ENCODE measurements at places on chromosomes 3 and 15. TPM values are rescaled to one million over a fixed set of nuclear protein-coding genes. Genes with fewer than 3 reads are reported as not detected.
A peak's percentile ranks its signal among the peaks of the same experiment; 100 is the strongest.

Gene COLQ
- total RNA-seq, result 4.8 TPM

DNA sequence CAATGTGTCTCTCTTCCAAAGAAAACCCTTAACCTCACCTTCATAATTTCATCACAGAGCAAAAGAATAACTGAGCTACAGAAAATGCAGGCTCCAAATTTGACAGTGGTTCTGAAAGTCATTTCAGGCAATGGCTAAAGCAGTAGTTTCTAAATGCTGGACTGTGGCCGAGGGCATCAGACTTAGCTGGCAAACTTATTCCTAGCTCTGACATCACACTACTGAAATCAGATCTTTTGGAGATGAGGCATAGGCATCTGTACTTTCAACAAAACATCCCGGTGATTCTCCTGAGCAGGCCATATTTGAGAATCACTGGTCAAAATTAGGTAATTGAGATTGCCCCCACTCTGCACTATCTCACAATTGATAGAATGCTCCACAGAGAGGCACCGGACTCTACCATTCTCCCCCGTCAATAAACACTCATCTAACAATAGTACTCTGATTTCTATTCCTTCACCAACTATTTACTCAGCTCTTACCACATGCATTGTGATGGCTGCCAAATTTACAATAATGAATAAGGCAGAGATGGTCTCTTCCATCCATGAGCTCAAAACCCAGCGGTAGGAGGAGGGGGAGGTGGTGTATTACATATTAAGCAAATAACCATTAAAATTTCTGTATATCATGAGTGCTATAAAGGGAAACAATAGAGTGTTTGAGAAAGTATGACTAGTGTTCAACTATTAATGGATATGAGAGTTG lies 57.3 kb upstream of the SPRED1 start:
- DNase-seq, result no peak

- DNase-seq, result no peak
These were observed 238.9 kb upstream of the GBE1 start for GRCh38 chr3:82000350-82000749.

Gene CIAO2A
- total RNA-seq, result 35.5 TPM

Gene AADACL2
- not detected for total RNA-seq

DNA sequence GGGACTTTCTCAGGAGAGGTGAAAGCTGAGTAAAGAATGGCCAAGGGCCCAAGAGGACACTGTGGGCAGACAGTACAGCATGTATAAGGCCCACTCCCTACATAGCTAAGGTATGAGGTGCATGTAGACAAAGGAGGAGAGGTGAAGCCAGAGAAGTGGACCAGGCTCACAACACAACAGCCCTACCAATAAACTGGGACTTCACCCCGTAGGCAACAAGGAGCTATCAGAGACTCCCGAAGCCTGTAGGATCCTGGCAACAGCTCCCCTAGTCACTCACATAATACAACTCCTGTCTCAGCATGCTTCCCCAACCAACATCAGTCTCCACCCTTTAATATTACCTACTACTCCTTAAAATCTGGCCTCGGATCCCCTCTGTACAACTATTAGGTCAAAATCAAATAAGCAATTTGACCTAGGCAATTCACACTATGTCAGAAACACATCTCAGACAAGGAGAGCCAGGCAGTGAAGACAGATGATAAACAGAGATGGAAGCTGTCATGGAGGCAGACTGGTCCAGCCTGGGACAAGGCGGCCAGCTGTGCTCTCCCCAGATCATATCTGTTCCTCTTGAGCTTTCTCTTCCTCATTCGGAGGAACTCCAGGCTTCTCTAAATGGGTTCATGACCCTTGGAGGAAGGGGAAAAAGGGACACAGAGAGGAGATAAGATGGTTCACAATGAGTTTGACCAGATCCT lies 1.4 kb downstream of the XXYLT1 start:
- no peak for DNase-seq

DNA sequence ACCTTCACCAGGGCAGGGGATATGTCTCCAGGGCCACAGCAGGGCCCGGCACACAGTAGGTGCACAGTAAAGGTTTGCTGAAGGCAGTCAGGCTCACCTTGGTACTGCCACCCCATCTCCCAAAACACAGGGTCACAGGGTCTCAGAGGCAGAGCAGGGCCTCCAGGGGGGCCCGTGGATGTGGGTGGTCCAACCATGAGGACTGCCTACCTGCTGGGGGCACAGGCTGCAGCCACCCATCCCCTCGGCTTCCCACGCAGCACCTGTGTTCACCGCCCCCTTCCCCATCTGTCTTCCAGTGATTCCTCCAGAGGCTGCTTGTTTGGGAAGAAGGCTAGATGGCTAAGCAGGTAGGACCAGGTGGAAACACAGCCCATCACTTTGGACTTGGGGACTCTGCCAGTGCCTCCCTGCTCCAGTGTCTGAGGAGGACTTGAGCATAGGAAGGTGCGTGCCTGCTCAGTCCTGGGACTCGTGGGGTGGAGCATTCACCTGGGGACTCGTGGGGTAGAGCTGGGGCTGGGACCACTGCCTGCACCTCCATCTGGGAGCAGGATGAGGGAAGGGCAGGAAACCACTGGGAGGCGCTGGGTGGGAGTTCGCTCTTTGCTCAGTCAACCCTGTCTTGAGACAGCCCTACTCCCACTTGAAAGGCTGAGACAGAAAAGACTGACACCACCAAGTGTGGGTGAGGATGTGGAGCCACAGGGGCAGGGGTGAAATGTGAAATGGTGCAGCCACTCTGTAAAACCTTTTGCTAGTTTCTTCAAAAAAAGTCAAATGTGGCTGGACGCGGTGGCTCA lies 18.8 kb upstream of the PLXND1 start:
- DNase-seq, result peak; percentile 27

DNA sequence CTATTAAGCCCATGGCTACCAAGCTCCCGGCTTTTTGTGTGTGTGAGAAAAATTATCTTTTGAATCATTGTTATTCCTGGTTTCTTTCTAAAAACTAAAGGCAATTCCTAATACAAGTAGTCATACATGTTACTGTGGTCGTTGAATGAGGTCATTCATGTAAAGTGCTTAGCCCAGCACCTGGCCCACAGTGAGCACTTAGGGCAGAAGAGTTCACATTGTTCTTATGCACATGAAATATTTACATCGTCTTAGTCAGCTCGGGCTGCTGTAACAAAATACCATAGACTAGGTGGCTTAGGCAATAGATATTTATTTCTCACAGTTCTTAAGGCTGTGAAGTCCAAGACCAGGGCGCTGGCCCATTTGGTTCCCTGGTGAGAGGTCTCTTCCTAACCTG lies 216.1 kb downstream of the SHQ1 start:
- no peak for DNase-seq

DNA sequence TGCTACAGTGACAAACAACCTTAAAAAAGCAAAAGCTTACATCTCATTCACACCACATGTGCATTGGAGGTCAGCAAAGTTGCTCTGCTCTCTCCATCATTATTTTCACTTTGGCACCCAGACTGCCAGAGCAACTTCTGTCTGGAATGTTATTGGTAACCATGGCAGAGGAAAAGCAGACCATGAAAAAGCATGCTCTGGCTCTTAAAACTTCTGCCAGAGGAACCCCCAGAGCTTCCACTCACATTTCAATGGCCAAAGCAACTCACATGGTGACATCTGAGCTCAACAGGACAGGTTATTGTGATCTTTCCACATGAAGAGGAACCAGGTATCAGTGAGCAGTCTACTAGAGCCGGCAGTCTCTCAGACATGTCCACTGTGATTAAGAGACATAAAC lies 21.9 kb upstream of the FRMD5 start:
- no peak for DNase-seq

DNA sequence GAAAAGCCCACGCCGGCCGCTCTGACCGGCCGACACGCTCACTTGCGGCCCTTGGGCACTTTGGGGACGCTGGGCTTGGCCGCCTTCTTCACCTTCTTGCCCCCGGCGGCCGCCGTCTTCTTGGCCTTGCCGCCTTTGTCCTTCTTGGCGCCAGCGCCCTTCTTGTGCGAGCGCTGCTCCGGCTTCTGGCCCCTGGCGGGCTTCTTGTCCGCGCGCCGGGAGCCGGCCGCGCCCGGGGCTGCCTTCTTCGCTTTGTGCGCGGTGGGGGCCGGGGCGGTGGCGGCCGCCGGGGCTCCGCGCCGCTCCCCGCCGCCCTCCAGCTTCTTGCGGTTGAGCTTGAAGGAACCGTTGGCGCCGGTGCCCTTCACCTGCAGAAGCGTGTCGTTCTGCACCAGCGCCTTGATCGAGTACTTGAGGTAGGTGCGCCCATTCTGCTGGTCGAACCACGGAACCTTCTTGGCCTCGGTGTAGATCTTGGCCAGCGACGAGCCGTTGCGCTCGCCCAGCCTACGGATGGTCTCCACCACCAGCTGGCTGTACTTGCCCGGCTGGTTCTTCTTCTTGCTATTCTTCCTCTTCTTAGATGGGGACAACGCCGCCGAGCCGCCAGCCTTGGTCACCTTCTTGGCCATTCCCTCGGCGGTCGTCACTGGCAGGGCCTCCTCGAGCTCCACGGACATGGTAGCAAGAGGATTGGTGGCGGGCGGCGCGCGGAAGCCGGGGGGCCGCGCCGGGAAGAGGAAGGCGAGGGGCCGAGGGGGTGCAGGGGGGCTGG lies 36.7 kb downstream of the HMCES start:
- DNase-seq, result peak; percentile 33

Gene LIPC
- not detected for total RNA-seq

Gene MELTF
- total RNA-seq, result 31.8 TPM

Gene CCDC174
- total RNA-seq, result 22.1 TPM

DNA sequence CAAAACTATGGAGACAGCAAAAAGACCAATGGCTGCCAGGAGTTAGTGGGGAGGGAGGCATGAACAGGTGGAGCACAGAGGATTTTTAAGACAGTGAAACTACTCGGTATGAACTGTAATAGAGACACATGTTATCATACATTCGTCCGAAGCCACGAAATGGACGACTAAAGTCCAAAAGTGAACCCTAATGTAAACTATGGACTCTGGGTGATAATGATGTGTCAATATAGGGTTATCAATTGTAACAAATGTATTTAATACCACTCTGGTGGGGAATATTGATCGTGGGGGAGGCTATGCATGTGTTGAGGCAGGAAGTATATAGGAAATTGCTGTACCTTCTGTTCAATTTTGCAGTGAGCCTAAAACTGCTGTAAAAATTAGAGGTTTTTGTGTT lies 107.0 kb downstream of the CPN2 start:
- no peak for DNase-seq

GRCh38 chr3:10397879-10398278 lies 77.0 kb upstream of the SEC13 start:
- DNase-seq, result no peak

DNA sequence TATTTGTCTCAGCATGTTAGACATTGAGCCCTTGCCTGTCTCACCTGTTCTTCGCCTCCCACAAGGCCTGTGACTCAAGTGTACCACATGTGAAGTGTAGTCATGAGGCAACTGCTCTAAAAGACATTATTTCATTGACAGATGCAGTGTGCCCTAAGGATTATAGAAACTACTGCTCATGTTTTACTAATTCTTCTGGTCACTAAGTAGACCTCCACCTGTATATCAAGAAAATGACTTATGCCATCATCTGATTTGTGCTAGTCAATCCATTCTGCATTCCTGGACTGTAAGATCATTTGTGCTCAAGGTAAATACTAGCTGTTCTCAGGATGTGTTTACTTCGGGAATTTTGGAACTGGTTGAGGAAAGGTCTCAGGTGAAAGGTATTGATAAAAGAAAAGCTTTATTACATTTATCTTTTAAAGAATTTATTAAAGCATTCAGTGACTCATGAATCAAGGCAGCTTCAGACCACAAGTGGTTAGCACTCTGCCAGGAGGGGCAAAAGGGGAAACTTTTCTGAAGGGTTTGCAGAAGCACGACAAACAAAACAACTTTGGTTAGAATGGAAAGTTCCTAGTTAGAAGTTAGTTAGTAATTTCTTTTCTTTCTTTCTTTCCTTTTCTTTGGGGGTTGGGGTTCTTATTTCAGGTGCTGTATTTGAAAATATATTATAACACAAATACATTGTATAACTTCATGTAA lies 465.3 kb upstream of the CBLB start:
- DNase-seq, result no peak

GRCh38 chr3:42637001-42637400 lies 16.5 kb upstream of the ZBTB47 start:
- no peak for DNase-seq

Gene EXD1
- total RNA-seq, result not detected

Gene KCNMB3
- total RNA-seq, result 2.5 TPM

Gene STAC
- total RNA-seq, result 1.2 TPM

- no peak for DNase-seq
These were observed 221.3 kb upstream of the LYSMD4 start for GRCh38 chr15:99954361-99955180.

GRCh38 chr3:71713041-71713440 lies 12.2 kb downstream of the EIF4E3 start:
- DNase-seq, result no peak

Gene MUSTN1
- total RNA-seq, result 3.5 TPM

GRCh38 chr3:140456974-140457373 lies 220.9 kb upstream of the TRIM42 start:
- DNase-seq, result no peak

GRCh38 chr3:171379961-171380483 lies 80.2 kb downstream of the TNIK start:
- DNase-seq, result no peak

DNA sequence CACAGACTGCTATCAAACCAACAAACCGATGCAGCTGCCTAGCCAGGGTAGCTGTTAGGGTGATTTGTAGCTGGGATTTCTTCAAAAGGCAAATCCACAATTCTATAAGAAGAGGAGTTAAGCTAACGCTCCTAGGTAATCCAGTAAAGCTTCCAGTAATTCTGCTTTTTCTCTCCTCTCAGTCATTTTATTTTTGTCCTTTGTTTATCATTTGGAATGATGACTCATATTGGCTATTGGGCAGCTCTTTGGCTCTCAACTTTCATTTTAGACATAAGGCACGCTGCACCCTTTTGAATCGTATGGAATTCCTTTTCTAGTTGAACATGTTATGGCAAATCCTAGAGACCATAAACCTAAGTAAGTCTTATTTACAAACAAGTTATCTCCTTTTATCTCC lies 53.2 kb upstream of the PPARG start:
- DNase-seq, result no peak

Gene SLC9A9
- 11.4 TPM for total RNA-seq

GRCh38 chr15:50075319-50075718 lies 43.7 kb downstream of the ATP8B4 start:
- DNase-seq, result no peak

GRCh38 chr3:20075197-20075596 lies 35.0 kb downstream of the KAT2B start:
- DNase-seq, result no peak
